ENCODE measurements at places on chromosomes 1 and 21. TPM values are rescaled to one million over a fixed set of nuclear protein-coding genes. Genes with fewer than 3 reads are reported as not detected.
A peak's percentile ranks its signal among the peaks of the same experiment; 100 is the strongest.

GRCh38 chr1:219347921-219348391 is 174.3 kb downstream of the LYPLAL1 start:
- no peaks in the 10 kb centered on the region for H3K27me3 ChIP-seq
- no peaks in the 10 kb centered on the region for H3K4me1 ChIP-seq
- no peak overlapping the region for H3K27ac ChIP-seq
- H3K36me3 ChIP-seq, result no peaks in the 10 kb centered on the region

DNA sequence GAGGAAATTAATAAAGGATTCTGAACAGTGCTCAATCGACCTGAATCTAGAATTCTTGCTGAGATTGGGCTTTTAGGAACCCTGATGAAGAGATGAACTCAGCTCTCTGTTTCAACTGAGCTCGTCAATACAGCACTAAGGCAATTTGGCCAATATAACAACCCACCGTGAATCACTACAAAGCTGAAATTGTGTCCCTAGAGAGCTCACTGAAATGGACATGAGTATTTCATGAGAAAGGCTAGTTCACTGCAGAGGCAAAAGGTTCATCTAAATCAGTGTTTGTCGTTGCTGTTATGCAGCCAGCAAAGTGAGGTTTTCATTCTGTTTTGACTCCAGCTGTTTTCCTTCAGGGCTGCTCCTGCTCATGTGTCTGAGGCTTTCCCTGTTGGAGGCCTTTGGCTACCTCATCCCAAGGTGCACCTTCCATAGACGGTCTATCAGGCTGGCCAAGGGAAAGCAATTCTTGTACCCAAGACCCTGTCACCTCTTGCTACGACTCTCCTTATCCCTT is 83.5 kb downstream of the URB2 start:
- peaks cover 7% of the 10 kb centered on the region for H3K4me1 ChIP-seq
- H3K27me3 ChIP-seq, result no peaks in the 10 kb centered on the region
- H3K4me3 ChIP-seq, result no peak overlapping the region

- H3K27me3 ChIP-seq, result no peaks in the 10 kb centered on the region
- H3K36me3 ChIP-seq, result no peaks in the 10 kb centered on the region
- H3K4me1 ChIP-seq, result no peaks in the 10 kb centered on the region
- no peak overlapping the region for H3K4me3 ChIP-seq
Observed at GRCh38 chr1:164716992-164717703, 158.2 kb downstream of the PBX1 start.

The GNG12 gene
- 0.11 TPM for polyA plus RNA-seq

- no peaks in the 10 kb centered on the region for H3K4me1 ChIP-seq
- no peaks in the 10 kb centered on the region for H3K36me3 ChIP-seq
- H3K27ac ChIP-seq, result no peak overlapping the region
- H3K4me3 ChIP-seq, result no peak overlapping the region
Observed at GRCh38 chr1:164856381-164856780, 297.4 kb downstream of the PBX1 start.

DNA sequence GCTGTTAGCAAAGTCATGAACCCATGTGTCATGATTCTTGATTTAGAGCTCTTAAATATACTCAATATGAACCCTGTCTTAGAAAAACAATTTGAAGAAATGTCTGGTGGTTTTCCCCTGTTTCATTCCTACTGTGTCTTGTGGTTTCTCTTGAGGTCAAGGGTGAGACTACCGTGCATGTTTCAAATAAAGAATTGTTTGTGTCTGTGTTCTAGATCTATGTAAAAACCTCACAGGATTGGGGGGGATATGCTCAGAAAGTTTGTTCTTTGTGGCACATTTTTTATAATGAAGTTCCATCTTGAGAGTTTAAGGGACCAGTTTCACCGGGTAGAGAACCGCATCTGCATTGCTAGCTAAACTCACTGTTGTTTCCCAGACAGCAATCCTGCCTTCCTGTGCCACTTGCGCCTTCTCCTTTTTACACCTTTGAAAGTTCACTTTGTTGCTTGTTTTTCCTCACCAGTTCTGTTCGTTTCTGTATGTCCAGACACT is 30.9 kb upstream of the CACYBP start:
- H3K36me3 ChIP-seq, result no peaks in the 10 kb centered on the region
- DNase-seq, result no peak
- no peaks in the 10 kb centered on the region for H3K27me3 ChIP-seq
- H3K4me3 ChIP-seq, result no peak overlapping the region

DNA sequence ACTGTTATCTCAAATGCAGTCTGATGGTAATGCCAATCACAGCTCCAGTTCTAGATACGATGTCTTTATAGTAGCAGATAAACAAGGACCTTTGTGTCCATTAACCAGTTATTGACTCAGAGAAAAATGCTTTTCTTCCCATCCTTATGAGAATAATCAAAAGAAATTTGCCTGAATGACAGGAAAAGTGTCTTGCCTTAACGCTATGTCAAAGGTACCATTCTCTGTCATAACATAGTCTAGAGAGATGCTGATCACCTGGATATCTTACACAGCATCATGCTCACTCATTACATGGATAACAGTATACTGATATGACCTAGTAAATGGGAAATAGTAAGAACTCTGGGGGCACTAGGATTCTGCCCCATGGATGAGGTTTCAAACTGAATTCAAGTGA is 151.7 kb upstream of the NEGR1 start:
- H3K4me1 ChIP-seq, result no peaks in the 10 kb centered on the region
- H3K4me3 ChIP-seq, result no peak overlapping the region
- DNase-seq, result no peak
- H3K36me3 ChIP-seq, result no peaks in the 10 kb centered on the region
- no peak overlapping the region for H3K27ac ChIP-seq

GRCh38 chr1:30472009-30472408 is 251.4 kb downstream of the MATN1 start:
- no peak overlapping the region for H3K27ac ChIP-seq
- H3K4me3 ChIP-seq, result no peak overlapping the region
- H3K27me3 ChIP-seq, result peaks cover 14% of the 10 kb centered on the region
- no peaks in the 10 kb centered on the region for H3K36me3 ChIP-seq
- no peak for DNase-seq
- H3K4me1 ChIP-seq, result no peaks in the 10 kb centered on the region

- peaks cover 26% of the 10 kb centered on the region for H3K4me1 ChIP-seq
- no peaks in the 10 kb centered on the region for H3K27me3 ChIP-seq
- no peak overlapping the region for H3K4me3 ChIP-seq
Observed at GRCh38 chr1:40736085-40736531, 44.6 kb downstream of the NFYC start.

DNA sequence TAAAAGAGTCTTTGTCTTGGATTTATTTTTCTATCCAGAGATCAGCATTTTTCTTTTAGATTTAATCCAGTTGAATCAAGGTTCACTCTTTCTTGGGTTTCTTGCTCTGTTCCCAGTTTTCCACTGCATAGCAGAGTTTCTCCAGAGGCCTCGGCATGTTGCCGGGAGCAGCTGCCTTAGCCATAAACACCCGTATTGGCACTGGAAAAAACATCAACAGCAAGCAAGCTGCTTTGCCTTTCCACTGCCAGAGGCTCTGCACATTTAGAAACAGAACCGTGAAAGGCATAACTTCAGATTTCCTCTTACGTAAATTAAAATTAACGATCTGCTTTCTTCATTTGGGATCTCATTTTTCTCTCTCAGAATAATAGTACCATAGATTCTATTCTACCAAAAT is 181.8 kb upstream of the L1TD1 start:
- no peak for DNase-seq
- no peaks in the 10 kb centered on the region for H3K4me1 ChIP-seq
- H3K27me3 ChIP-seq, result no peaks in the 10 kb centered on the region
- H3K4me3 ChIP-seq, result no peak overlapping the region
- H3K36me3 ChIP-seq, result no peaks in the 10 kb centered on the region

DNA sequence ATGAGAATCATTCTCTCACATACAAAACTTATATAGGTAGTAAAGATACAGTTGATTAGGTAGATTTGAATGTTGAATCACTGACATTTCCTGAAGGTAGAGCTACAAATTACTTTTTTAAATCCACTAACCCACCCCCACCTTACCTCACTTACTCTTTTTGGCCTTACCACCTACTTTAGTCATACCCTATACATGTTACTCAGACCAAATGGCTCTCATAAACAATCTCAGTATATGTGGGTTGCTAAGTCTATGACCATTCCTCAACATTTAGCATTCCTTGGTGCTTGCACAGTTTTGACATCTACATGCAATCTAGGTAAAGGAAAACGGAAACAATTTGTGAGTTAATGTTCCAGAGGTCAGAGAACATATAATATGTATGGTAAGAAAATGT is 26.3 kb downstream of the SYDE2 start:
- H3K27ac ChIP-seq, result no peak overlapping the region
- H3K4me1 ChIP-seq, result no peaks in the 10 kb centered on the region
- no peak overlapping the region for H3K4me3 ChIP-seq
- no peak for DNase-seq
- H3K27me3 ChIP-seq, result no peaks in the 10 kb centered on the region
- H3K36me3 ChIP-seq, result no peaks in the 10 kb centered on the region

The FMN2 gene
- polyA plus RNA-seq, result not detected

- H3K4me1 ChIP-seq, result no peaks in the 10 kb centered on the region
- H3K36me3 ChIP-seq, result no peaks in the 10 kb centered on the region
- H3K4me3 ChIP-seq, result no peak overlapping the region
- no peak overlapping the region for H3K27ac ChIP-seq
- no peak for DNase-seq
Observed at GRCh38 chr1:198833706-198834503, 195.1 kb downstream of the PTPRC start.

DNA sequence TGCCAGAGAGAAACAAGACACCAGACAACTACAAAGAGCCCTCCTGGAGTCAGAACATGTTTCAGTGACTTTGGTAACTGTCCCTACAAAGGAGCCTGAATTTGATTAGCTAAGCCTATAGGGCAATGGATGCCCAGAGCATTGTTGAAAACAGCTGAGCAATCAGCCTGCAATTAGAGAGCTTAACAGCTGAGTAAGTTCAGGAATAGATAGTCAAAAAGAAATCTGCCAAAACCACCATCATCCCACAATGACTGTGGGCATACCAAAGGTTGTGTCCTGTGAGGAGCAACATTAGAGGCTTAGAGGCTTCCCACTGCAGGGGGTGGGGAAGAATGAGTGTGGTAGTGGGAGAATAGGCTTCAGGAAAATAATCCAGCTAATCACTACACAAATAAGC is 32.1 kb downstream of the SH3BP5L start:
- no peaks in the 10 kb centered on the region for H3K27me3 ChIP-seq
- DNase-seq, result no peak
- no peak overlapping the region for H3K27ac ChIP-seq

GRCh38 chr21:27085387-27085786 is 118.5 kb upstream of the ADAMTS5 start:
- H3K4me1 ChIP-seq, result no peaks in the 10 kb centered on the region
- no peak for DNase-seq
- no peak overlapping the region for H3K4me3 ChIP-seq
- no peak overlapping the region for H3K27ac ChIP-seq
- no peaks in the 10 kb centered on the region for H3K36me3 ChIP-seq

The KIF21B gene
- 0.17 TPM for polyA plus RNA-seq

DNA sequence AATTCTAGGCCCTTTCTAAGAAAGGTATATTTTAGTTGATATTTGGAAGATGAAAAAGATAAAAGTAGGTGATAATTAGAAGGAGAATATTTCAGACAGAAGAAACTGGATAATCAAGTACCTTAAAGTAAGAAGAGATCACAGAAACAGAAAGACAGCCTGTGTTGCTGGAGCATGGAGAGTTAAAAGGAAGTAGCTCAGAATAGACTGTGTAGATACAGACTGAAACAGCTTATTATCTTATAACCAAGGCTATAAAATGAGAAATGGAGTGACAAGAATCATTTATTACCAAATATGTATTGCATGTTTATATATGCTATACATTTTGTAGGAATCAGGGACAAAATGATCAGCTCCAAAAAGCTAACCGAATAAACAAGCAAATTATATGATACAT is 1120.3 kb downstream of the BRINP3 start:
- DNase-seq, result no peak
- no peak overlapping the region for H3K27ac ChIP-seq
- peaks cover 5% of the 10 kb centered on the region for H3K4me1 ChIP-seq
- no peaks in the 10 kb centered on the region for H3K36me3 ChIP-seq
- H3K4me3 ChIP-seq, result no peak overlapping the region

- no peak overlapping the region for H3K27ac ChIP-seq
- H3K36me3 ChIP-seq, result no peaks in the 10 kb centered on the region
- no peak for DNase-seq
- H3K4me1 ChIP-seq, result peaks cover 37% of the 10 kb centered on the region
Observed at GRCh38 chr1:180528868-180529470, 26.6 kb upstream of the ACBD6 start.

DNA sequence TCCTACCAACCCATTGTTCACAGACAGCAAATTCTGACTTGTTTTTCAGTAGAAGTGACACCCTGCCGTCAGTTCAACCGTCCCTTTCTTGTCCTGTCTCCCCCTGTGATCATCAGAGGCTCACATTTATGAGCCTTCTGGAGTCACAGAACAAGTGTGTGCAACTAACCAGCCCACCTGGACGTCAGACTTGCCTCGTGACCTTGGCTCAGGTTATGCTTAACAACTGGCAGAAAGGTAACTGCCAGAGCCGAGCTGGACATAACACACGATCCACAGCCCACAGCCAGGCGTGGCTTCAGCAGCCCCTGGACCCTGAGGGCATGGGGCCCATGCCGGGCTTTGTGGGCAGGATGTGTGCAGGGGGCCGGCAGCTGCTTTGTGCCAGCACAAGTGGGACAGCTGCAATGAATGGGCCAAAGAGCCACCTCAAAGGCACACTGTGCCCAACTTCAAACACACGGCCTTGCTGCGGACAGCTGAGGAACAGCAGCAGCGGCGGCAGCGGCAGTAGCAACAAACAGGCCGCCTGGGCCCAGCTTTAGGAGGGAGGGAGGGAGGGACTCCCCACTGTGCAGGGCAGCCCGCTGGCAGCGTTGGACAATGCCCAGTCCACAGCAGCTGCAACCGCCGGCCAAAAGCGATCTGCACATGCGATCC is 103.9 kb downstream of the ZBTB18 start:
- no peaks in the 10 kb centered on the region for H3K27me3 ChIP-seq
- no peaks in the 10 kb centered on the region for H3K36me3 ChIP-seq
- peaks cover 13% of the 10 kb centered on the region for H3K4me1 ChIP-seq
- peak; percentile 10 for DNase-seq
- no peak overlapping the region for H3K4me3 ChIP-seq

The AMY1B gene
- not detected for polyA plus RNA-seq

DNA sequence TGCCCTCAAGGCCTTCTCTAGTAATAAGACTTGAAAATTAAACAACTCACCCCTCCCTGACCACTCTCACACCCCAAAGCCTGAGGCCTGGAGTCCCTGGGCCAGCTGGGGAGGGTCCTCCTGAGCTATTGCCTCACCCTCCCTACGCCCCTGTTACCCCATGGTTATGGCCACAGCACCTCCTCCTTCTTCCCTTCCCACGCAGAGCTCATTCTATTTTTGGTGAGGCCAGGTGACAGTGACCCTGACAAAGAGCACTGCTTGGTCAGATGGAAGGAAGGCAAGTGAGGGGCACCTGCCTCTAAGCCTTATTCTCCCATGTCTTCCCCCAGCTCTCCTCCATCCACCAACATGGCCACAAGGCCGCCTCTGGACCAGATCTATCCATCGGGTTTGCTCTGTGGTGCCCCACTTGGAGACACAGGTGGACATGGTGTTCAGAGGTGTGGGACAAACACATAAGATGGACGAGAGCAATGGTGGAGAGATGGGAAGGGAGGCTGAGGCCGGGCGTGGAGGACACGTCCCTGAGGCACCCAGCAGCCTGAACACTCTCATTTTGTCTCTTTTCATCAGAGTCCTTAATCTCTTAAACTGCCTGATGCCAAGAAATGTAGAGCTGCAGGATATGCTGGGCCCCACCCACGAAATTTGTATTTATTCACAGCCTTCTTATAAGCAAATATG is 42.6 kb downstream of the FCRL5 start:
- DNase-seq, result no peak
- H3K36me3 ChIP-seq, result no peaks in the 10 kb centered on the region
- no peak overlapping the region for H3K27ac ChIP-seq
- peaks cover 1% of the 10 kb centered on the region for H3K27me3 ChIP-seq
- H3K4me1 ChIP-seq, result no peaks in the 10 kb centered on the region
